B cell (primary cell): ENCODE measurements at places on chromosomes 12 and 14. TPM values are rescaled to one million over a fixed set of nuclear protein-coding genes. Genes with fewer than 3 reads are reported as not detected.

Gene KRT80
- not detected in 2 replicates for total RNA-seq

Gene STAB2
- total RNA-seq: not detected in 2 replicates

Gene KCNC2
- not detected in 2 replicates for total RNA-seq

Gene DCD
- total RNA-seq: not detected in 2 replicates

Gene NFE2
- total RNA-seq: not detected in 2 replicates

Gene P3H3
- total RNA-seq: 0.22 TPM in 1 of 2 replicates, not detected in the other

Gene HNRNPC
- 496 and 497 TPM in 2 replicates for total RNA-seq

Gene ZDHHC22
- 0.12 TPM in 1 of 2 replicates, not detected in the other for total RNA-seq

Gene BDKRB1
- not detected in 2 replicates for total RNA-seq

Gene KRT2
- not detected in 2 replicates for total RNA-seq

DNA sequence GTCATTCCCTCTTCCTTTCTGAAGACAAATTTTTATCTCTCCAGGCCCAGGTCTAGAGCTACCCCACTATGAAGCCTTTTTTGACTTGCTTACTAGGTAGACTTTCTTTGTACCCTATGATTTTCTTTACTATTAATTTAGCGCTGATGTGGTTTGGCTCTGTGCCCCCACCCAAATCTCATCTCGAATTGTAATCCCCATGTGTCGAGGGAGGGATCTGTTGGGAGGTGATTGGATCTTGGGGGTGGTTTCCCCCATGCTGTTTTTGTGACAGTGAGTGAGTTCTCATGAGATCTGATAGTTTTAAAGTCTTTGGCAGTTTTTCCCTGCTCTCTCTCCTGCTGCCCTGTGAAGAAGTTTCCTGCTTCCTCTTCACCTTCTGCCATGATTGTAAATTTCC lies 118.1 kb downstream of the SLC38A1 start:
- DNase-seq: no peak

- no peak for DNase-seq
These were observed 11.7 kb upstream of the PPP4R4 start for GRCh38 chr14:94162466-94162865.

GRCh38 chr12:72178871-72179270 lies 93.3 kb upstream of the TRHDE start:
- no peak for DNase-seq

- no peak for DNase-seq
These were observed 22.2 kb downstream of the LPCAT3 start for GRCh38 chr12:6996040-6996441.

DNA sequence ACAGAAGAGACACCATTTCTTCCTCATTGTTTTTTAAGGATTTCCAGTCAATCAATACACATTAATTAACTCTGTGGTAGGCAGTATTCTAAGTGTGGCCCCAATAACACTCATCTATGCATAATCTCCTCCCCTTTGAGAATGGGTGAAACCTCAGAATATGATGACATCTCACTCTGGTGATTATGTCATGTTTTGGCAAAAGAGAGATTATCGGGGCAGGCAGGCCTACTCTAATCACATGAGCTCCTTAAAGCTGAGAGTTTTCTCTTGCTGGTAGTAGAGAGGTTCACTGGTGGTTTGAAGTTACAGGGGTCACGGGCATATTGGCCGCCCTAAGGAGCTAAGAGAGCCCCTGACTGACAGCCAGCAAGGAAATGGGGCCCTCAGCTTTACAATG lies 7.1 kb upstream of the LGMN start:
- DNase-seq: no peak

DNA sequence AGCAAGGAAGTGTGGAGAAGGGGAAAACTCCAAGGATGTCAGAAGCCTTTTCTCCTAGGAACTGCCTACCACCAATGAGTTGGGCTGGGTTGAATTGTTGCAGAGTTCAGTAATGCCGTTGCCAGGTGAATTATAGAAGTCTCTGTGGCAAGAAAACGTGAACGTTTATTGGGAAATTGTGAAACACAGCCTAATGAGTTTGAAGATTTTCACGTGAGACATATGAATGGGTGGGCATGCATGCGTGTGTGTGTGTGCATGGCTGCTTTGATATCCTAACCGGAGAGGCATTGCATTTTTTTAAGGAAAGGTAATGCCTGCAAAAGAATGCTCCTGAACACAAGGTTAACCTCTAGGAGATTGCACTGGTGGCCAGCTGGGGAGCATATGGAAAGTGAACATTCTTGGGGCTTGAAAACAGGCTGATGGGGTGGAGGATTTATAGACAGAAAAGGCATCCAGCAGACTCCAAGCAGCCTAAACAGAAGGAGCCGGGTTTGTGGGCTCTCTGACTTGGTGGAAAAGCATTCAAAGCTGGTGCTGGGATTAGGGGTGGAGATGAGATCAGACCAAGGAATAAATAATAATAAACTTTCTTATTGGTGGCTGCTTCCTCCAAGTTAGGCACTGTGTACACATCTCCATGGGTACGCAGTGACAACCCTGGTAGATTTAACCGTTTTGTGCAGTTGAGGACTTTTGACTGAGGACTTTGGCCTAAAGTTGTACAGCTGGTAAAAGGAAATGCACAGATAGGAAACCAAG lies 67.8 kb downstream of the NTF3 start:
- DNase-seq: no peak

- no peak for DNase-seq
These were observed 64.4 kb downstream of the DIO2 start for GRCh38 chr14:80146941-80147340.

DNA sequence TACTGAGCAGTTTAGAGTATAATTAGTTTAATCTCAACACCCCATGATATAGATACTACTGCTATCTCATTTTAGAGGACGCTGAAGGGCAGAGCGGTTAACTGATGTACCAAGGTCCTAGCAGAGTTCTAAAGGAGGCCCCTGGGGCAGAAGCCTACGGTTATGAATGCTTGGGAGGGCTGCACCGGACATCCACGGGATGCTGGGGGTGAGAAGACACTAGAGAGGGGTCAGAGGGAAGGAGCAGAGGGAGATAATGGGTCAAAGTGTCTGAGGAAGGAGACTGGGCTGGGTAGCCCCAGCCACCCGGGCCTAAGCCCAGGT lies 1.6 kb upstream of the ACTR6 start:
- no peak for DNase-seq

- DNase-seq: no peak
These were observed 20.9 kb upstream of the DHRS4 start for GRCh38 chr14:23932639-23933038.

DNA sequence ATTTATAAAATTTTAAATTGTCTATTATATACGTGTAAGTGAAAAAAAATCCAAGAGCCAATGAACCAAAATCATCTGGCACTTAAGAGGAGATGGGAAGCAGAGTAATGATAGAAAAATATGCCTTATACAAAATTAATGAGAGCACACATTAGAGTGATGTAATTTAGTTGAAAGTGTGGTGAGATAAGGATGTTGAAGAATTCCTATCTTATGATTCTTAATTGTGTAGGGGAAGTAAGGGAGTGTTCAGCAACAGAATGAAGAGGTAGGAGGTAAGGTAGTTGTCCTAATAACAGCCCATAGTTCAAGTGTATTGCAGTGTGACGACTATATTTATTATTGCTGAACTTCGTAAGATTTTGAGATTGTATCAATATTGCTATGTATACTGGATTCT lies 843.4 kb upstream of the FLRT2 start:
- no peak for DNase-seq

- DNase-seq: peak; percentile 47
These were observed 31.4 kb downstream of the SSPN start for GRCh38 chr12:26226629-26227360.

GRCh38 chr12:32864731-32865130 lies 31.8 kb downstream of the PKP2 start:
- no peak for DNase-seq

DNA sequence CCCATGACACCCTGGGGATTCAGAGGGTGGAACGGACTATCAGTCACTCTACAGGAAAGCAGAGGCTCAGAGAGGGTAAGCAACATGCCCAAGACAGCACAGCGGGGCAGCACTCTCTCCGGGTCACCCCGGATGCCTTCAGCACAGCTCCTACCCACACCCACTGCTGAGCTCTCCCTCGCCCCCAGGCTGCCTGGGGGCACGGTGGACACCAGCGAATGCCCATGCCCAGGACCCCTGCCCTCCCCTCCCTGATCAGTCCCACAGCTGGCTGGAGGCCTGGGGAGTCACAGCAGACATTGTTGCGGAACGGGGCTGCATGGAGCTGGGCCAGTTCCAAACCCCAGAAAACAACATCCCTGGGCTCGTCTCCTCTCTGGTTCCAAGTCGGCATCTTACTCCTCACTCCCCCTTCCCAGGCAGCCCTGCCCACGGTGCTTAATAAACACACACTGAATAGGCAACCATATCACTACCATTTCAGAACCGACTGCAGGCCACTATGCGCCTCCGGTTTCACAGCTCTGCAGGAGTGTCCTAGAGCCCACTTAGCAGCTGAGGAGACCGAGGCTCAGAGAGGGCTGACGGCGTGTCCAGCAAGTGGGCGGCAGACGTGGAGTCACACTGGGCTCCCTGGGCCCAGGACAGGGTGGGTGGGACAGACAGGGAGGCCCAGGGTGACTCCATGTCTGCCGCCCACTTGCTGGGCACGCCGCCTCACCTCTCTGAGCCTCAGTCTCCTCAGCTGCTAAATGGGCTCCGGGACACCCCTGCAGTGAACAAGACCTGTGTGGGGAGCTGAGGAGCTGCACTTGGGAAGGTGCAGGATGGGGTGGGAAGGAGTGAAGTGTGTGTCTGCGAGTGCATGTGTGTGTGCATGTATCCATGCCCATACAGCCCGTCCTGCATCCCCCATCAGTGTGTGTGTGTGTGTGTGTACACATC lies 27.0 kb downstream of the CCDC85C start:
- DNase-seq: no peak

DNA sequence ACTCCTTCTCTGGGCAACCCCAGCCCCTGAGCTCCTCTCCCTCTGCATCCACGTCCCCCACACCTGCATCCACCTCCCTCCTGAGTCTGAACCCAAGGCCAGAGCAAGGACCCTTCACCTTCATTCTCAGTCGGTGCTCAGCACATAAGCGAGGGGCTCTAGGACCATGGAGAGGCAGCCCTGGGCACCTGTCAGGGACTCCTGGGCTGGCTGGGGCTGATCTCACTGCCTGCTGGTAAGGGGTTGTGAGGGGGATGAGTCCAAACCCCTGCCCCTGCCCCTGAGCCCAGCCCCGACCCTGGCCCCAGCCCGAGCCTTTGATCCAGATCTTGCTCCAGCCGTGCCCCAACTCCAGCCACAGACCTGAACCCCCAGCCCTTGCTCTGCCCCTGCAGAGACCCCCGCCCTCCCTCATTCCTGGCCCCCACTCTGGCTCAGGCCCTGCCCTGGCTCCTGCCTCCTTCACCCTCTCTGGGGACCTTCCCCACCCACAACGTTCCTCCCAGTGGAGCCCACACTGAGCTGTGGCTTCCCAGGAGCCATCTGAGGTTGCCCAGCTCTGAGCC lies 888 bp upstream of the CCDC197 start:
- DNase-seq: no peak

GRCh38 chr14:59564366-59564765 lies 12.2 kb downstream of the CCDC175 start:
- no peak for DNase-seq

DNA sequence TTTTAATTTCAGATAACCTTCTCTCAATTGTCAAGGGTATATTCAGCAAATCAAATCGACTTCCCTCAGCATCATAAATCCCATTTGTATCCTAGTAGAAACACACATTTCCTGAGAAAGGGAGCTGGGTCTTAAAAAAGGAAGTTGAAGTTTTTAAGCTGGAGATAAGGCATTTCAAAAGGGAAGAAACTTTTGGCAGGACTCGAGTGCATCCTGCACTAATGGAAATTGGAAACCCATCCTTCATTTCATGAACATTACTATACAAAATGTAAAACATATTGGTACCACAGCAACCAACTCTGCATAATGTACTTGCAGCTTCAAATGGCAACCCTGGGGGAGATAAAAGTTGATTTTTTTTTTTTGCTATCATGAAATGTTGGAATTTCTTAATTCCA lies 23.7 kb upstream of the TMCC3 start:
- DNase-seq: no peak

DNA sequence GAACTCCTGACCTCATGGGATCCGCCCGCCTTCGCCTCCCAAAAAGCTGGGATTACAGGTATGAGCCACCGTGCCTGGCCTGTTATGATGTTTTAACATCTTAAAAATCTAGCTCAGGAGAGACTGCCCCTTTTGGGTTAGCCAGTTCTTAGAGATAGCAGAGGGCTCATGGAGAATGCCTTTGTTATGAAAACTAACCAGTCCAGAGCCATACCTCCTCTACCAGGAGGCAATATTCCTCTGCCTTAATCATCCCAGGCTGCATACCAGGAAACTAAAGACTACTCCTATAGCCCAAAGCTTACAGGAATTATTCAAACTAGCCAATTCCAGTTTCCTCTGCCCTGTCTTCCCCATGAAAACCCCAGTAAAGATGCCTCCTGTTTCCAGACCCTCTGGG lies 96.0 kb upstream of the MDM1 start:
- DNase-seq: no peak

DNA sequence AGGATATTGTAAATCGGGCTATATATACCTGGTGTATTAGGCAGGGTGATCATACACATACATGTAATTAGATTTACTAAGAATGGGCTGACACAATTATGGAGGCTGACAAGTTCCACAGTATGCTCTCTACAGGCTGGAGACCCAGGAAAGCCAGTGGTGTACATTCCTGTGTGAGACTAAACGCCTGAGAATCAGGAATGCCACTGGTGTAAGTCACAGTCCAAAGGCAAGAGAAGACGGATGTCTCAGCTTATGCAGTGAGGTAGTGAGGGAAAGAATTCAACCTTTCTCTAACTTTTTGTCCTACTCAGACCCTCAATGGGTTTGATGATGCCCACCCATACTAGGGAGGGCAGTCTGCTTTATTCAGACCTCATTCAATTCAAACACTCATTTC lies 57.1 kb downstream of the METTL25 start:
- DNase-seq: no peak

GRCh38 chr14:103736546-103737431 lies 21.2 kb downstream of the ZFYVE21 start:
- DNase-seq: no peak

- no peak for DNase-seq
These were observed 625 bp downstream of the ANGEL1 start for GRCh38 chr14:76812093-76812421.

GRCh38 chr14:45867046-45867894 lies 614.3 kb upstream of the MIS18BP1 start:
- DNase-seq: no peak

- DNase-seq: no peak
These were observed 107.7 kb upstream of the PPM1H start for GRCh38 chr12:63042646-63043045.

DNA sequence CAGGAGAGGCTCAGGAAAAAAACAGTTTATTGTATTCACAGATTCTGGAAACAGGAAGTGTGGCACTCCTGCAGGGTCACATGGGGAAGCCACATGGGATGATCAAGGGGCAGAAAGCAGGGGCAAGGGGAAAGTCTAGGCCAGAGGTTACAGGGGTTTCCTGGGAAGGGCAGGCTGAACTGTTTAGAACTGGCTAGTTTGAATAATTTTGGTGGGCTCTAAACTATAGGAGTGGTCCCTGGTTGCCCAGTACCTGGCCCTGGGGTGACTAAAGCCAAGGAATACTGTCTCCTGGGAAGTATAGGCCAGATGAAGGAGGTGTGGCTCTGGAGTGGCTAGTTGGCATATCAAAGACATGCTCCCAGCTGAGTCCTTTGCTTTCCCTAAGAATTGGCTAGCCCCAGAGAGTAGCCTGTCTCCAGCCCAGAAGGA lies 169.2 kb downstream of the SLC41A2 start:
- DNase-seq: no peak
